Activated naive CD8-positive, alpha-beta T cell treated with anti-CD3 and anti-CD28 coated beads for 36 hours (primary cell): ENCODE measurements at places on chromosomes 2 and 18. TPM values are rescaled to one million over a fixed set of nuclear protein-coding genes. Genes with fewer than 3 reads are reported as not detected.

DNA sequence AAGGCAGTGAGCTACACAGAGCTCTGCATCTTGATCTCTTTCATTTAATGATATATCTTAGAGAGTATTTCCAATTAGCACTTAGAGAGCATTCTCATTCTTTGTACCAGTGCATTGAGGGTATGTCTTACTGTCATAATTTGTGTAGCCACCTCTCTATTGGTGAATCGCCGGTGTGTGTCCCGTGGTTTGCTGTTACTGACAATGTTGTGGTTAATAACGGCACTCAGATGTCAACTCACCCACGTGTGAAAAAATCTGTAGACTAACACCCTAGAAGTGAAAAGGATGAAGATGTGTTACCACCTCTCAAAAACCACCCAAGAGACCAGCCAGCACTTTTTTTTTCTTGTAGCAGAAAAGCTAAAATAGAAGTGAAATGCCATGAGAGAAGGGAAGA is 37.1 kb downstream of the TEX51 start:
- H3K27me3 ChIP-seq = no peaks in the 10 kb centered on the region
- no peak overlapping the region for H3K27ac ChIP-seq

GRCh38 chr18:74264303-74265020 is 27.3 kb downstream of the CYB5A start:
- no peak overlapping the region for H3K27ac ChIP-seq
- H3K4me1 ChIP-seq = peaks cover 5% of the 10 kb centered on the region
- peaks cover 3% of the 10 kb centered on the region for H3K36me3 ChIP-seq
- DNase-seq = no peak
- no peak overlapping the region for H3K4me3 ChIP-seq

GRCh38 chr2:233996000-233996399 is 54.5 kb upstream of the SPP2 start:
- no peaks in the 10 kb centered on the region for H3K27me3 ChIP-seq
- no peaks in the 10 kb centered on the region for H3K36me3 ChIP-seq
- DNase-seq = no peak
- no peak overlapping the region for H3K27ac ChIP-seq
- H3K4me3 ChIP-seq = no peak overlapping the region

The CENPA gene
- total RNA-seq = 34.4 TPM

The ZNF2 gene
- total RNA-seq = 2.9 TPM

The LONRF2 gene
- total RNA-seq = not detected

- H3K27ac ChIP-seq = no peak overlapping the region
- H3K4me1 ChIP-seq = no peaks in the 10 kb centered on the region
- H3K27me3 ChIP-seq = no peaks in the 10 kb centered on the region
- DNase-seq = no peak
- no peak overlapping the region for H3K4me3 ChIP-seq
These were observed 68.8 kb downstream of the SLC66A2 start for GRCh38 chr18:79882522-79883241.

DNA sequence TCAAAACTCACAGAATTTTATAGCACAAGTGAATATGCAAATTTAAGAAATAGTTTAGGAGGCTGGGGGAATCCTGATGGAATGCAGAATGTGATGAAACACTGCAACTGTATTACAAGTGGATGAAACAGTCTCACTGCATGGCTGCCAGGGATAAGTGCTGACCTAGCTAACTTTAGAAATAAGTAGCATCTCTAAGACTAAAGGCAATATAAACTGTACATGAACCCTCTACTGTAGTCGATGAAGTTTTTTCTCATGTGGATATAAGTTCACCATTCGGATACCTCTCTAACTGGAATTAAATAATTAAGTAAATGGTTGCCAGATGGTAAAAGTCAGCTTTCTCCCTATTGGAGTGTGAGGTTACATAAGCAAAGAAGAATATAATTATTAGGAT is 777.8 kb upstream of the RAB6C start:
- H3K36me3 ChIP-seq = no peaks in the 10 kb centered on the region
- no peaks in the 10 kb centered on the region for H3K4me1 ChIP-seq
- no peak overlapping the region for H3K4me3 ChIP-seq
- no peak overlapping the region for H3K27ac ChIP-seq
- no peak for DNase-seq
- H3K27me3 ChIP-seq = peaks cover 3% of the 10 kb centered on the region

The ATP5MC3 gene
- 472 TPM for total RNA-seq
